Dermis microvascular lymphatic vessel endothelial cell (primary cell): ENCODE measurements at places on chromosomes 3 and 15.

DNA sequence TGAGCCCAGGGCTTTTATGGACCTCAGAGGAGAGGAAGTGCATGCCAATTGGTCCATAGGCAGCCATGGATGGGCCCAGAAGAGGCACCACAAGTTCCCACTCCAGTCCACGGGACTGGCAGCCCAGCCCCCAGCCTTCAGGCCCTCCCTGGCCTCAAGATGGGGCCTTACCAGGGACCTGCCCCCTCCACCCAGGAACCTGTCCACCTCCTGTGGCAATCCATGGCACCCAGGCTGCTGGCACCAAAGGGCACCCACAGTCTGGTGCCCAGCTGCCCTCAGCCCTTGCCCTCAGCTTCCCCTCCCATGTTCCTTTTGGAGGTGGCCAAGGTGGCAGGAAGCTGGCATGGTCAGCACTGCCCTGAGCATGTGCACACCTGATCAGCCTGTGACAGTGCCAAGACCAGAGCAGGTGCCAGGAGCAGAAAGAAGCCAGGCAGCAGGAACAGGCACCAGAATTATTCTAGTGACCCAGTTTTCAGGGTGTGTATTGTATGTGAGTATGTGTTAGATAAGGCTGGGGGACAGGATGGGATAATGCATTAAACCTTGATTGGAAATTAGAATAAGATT is 415.0 kb downstream of the NTRK3 start:
- no peak for DNase-seq

DNA sequence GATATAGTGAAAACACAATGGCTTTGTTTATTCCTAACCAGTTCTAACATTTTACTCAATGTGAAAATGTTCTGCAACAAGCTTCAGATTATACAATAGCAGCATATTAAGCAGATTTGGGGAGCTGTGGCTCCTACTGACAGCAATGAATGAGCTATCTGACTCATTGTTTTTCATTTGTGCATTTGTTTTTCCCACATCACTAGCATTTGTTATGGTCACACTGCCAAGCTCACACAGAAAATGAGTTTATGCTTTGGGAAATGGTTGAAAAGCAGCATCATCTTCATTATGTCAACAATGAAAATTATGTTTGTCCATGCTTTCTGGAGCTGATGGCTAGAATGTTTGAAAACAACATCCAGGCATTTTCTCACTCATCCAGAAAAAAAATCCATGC is 53.5 kb downstream of the ZPLD1 start:
- no peak for DNase-seq

DNA sequence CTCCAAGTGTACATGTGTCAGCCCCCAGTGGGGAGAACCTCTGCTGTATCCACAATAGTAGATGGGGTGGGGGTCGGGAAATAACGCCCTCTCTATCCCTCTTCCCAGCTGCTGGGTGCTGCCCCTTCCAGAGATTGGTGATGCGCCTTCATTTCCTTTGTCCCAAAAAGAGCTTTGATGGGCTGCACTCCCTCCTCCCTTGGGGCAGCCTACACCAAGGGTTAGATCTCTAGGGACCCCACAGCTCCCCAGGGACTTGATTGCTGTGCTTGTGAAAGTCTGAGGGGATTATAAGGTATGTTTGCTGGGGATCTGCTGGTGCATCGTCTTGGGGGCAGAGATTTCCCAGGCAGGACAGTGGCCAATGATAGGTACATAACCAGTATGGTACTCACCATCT is 105.3 kb downstream of the UNC13C start:
- DNase-seq, result no peak

DNA sequence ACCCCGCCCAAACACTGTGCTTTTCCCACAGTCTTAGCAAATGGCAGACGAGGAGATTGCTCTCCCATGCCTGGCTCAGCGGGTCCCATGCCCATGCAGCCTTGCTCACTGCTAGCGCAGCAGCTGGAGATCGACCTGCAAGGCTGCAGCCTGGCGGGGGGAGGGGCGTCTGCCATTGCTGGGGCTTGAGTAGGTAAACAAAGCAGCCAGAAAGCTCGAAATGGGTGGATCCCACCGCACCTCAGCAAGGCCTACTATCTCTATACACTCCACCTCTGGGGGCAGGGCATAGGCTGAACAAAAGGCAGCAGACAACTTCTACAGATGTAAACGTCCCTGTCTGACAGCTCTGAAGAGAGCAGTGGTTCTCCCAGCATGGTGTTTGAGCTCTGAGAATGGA is 27.2 kb upstream of the WDR5B start:
- no peak for DNase-seq

GRCh38 chr15:68578175-68578979 is 416 bp upstream of the CORO2B start:
- peak; percentile 64 for DNase-seq
